H4 (cell line): ENCODE measurements at places on chromosomes 5 and 9. TPM values are rescaled to one million over a fixed set of nuclear protein-coding genes. Genes with fewer than 3 reads are reported as not detected.

RPL37 gene
- 104 and 179 TPM in 2 replicates for total RNA-seq

GRCh38 chr9:115328677-115329076, 210.7 kb upstream of the TNC start:
- no peak for DNase-seq

IFNA10 gene
- total RNA-seq: not detected in 2 replicates

SPATA31A3 gene
- total RNA-seq: not detected in 2 replicates

PPIC gene
- 78.4 and 84.2 TPM in 2 replicates for total RNA-seq
